Activated naive CD4-positive, alpha-beta T cell treated with anti-CD3 and anti-CD28 coated beads, Interleukin-2, amount 10 ng/mL, durations not matched to agents 7 days and 5 days (primary cell): ENCODE measurements at places on chromosomes 3 and 15.
A peak's percentile ranks its signal among the peaks of the same experiment; 100 is the strongest.

DNA sequence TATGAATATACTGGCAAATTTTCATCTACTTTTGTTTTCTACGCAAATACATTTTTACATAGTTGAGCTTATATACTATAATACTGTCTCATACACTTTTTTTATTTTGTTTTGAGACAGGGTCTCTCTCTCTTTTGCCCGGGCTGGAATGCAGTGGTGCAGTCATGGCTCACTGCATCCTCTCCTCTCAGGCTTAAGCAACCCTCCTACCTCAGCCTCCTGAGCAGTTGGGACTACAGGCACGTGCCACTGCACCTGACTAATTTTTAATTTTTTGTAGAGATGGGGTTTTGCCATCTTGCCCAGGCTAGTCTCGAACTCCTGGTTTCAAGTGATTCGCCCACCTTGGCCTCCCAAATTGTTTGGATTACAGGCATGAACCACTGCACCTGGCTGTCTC, 25.9 kb downstream of the HACL1 start:
- no peaks in the 10 kb centered on the region for H3K27me3 ChIP-seq
- no peak overlapping the region for H3K27ac ChIP-seq
- no peaks in the 10 kb centered on the region for H3K4me1 ChIP-seq
- no peak for DNase-seq
- H3K4me3 ChIP-seq, result no peak overlapping the region

- peak overlapping the region; percentile 99 for H3K4me3 ChIP-seq
- no peaks in the 10 kb centered on the region for H3K27me3 ChIP-seq
- DNase-seq, result peak; percentile 53
- H3K27ac ChIP-seq, result peak overlapping the region; percentile 94
- peaks cover 49% of the 10 kb centered on the region for H3K4me1 ChIP-seq
Measured at GRCh38 chr3:27483117-27484014, 818 bp downstream of the SLC4A7 start.

- H3K36me3 ChIP-seq, result no peaks in the 10 kb centered on the region
- DNase-seq, result no peak
- no peaks in the 10 kb centered on the region for H3K27me3 ChIP-seq
Measured at GRCh38 chr3:137852391-137852830, 88.3 kb downstream of the SOX14 start.

- H3K27me3 ChIP-seq, result peaks cover 54% of the 10 kb centered on the region
- H3K4me3 ChIP-seq, result no peak overlapping the region
- H3K4me1 ChIP-seq, result no peaks in the 10 kb centered on the region
- no peak for DNase-seq
Measured at GRCh38 chr15:68566377-68566954, 12.3 kb upstream of the CORO2B start.

- peaks cover 5% of the 10 kb centered on the region for H3K27me3 ChIP-seq
- no peak overlapping the region for H3K4me3 ChIP-seq
- DNase-seq, result peak; percentile 51
- H3K36me3 ChIP-seq, result peaks cover 24% of the 10 kb centered on the region
Measured at GRCh38 chr3:46301122-46301835, 52.6 kb upstream of the CCR2 start.

GRCh38 chr15:37485056-37485455, 384.7 kb upstream of the MEIS2 start:
- no peaks in the 10 kb centered on the region for H3K4me1 ChIP-seq
- no peaks in the 10 kb centered on the region for H3K27me3 ChIP-seq
- no peak overlapping the region for H3K4me3 ChIP-seq
- DNase-seq, result no peak
- H3K27ac ChIP-seq, result no peak overlapping the region

DNA sequence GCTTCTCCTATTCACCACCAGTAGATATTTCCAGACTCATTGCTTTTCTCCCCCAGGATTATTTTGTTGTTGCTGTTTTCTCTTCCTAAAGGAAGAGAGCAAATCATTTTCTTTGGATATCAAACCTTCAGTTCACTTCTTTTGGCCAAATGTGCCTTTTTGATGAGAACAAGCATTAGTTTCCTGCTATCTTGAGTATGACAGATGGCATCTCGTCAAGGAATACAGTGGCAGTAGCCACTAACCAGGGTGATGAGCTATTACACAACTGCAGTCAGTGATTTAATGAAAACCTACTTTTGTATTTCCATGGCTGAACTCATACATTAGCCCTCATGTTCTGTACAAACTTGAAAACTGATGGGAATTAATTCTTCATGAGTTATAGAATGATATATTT, 354.6 kb downstream of the CADM2 start:
- H3K27me3 ChIP-seq, result no peaks in the 10 kb centered on the region
- no peaks in the 10 kb centered on the region for H3K4me1 ChIP-seq
- H3K36me3 ChIP-seq, result no peaks in the 10 kb centered on the region
- no peak overlapping the region for H3K27ac ChIP-seq

DNA sequence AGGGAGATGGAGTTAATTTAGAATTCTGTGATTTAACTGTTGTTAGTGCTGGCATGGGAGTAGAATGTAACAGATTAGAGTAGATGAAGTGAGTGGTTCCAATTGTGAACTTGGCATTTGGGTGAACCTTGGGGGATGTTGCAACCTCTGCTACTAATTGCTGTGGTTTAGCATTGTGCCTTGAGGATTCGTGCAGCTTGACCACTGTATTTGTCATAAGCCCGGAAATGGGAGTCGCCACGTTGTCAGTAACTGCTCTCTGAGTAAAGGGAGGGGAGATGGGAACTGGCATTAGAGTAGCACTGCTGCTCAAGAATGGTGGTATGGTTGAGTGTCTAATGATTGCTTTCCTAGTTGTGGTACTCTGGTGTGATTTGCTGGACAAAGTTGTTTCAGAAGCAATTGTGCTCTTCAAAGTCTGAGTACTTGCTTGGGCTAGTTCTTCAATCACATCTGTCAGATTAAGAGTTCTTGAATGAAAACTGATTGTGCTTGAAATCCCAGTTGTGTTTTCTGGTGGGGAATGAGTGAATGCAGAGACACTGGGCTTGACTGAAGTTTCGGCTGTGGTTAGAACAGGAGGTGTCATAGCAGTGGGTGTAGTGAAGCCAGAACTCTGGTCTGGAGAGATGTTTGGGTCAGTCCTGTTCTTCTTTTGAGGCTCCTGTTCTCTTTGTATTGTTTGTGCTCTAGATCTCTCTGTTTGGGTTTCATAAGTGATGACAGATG, 15.4 kb downstream of the IGSF10 start:
- H3K36me3 ChIP-seq, result no peaks in the 10 kb centered on the region
- no peaks in the 10 kb centered on the region for H3K4me1 ChIP-seq
- H3K27ac ChIP-seq, result no peak overlapping the region
- H3K4me3 ChIP-seq, result no peak overlapping the region
- DNase-seq, result no peak

GRCh38 chr15:63752075-63752684, 81.6 kb downstream of the HERC1 start:
- H3K27ac ChIP-seq, result no peak overlapping the region
- no peak overlapping the region for H3K4me3 ChIP-seq
- peak; percentile 59 for DNase-seq
- no peaks in the 10 kb centered on the region for H3K27me3 ChIP-seq
- peaks cover 33% of the 10 kb centered on the region for H3K36me3 ChIP-seq
- H3K4me1 ChIP-seq, result no peaks in the 10 kb centered on the region

- DNase-seq, result no peak
- H3K36me3 ChIP-seq, result no peaks in the 10 kb centered on the region
- H3K27ac ChIP-seq, result no peak overlapping the region
- H3K27me3 ChIP-seq, result no peaks in the 10 kb centered on the region
- H3K4me1 ChIP-seq, result no peaks in the 10 kb centered on the region
Measured at GRCh38 chr3:73563896-73564582, 60.7 kb downstream of the PDZRN3 start.

- no peaks in the 10 kb centered on the region for H3K4me1 ChIP-seq
- no peak for DNase-seq
- H3K27ac ChIP-seq, result no peak overlapping the region
Measured at GRCh38 chr3:145900056-145900829, 260.7 kb downstream of the PLOD2 start.

DNA sequence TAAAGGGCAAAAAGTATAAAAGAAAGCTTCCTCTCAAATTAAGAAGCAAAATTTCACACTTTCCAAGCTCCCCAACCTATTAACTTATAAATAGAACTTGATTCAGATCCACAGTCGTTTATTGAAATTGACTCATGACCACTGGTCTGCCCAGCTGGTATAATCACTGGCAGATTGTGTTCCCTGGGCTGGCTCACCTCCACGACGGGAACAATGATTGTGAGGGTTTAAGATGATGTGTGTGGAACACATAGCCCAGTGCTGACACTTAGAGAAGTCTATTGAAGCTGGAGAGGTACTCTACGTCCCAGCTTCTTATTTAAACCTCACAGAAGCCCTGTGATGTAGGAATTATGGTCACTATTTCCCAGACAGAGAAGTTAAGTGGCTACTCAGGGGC, 90.4 kb downstream of the MB21D2 start:
- H3K36me3 ChIP-seq, result peaks cover 11% of the 10 kb centered on the region
- DNase-seq, result no peak

- H3K27me3 ChIP-seq, result no peaks in the 10 kb centered on the region
- peaks cover 13% of the 10 kb centered on the region for H3K4me1 ChIP-seq
- H3K4me3 ChIP-seq, result no peak overlapping the region
- no peak overlapping the region for H3K27ac ChIP-seq
Measured at GRCh38 chr3:4809922-4810321, 169.3 kb upstream of the BHLHE40 start.

- H3K4me1 ChIP-seq, result no peaks in the 10 kb centered on the region
- no peak overlapping the region for H3K4me3 ChIP-seq
- H3K36me3 ChIP-seq, result no peaks in the 10 kb centered on the region
Measured at GRCh38 chr3:133169331-133170068, 131.3 kb downstream of the TMEM108 start.

GRCh38 chr15:65287520-65287855, 805 bp upstream of the PARP16 start:
- no peak for DNase-seq
- peak overlapping the region; percentile 91 for H3K27ac ChIP-seq
- H3K4me1 ChIP-seq, result peaks cover 42% of the 10 kb centered on the region
- peaks cover 8% of the 10 kb centered on the region for H3K36me3 ChIP-seq
- H3K4me3 ChIP-seq, result peak overlapping the region; percentile 86

GRCh38 chr15:25624504-25625177, 185.8 kb upstream of the UBE3A start:
- no peaks in the 10 kb centered on the region for H3K27me3 ChIP-seq
- no peak for DNase-seq
- H3K4me3 ChIP-seq, result no peak overlapping the region
- no peaks in the 10 kb centered on the region for H3K36me3 ChIP-seq
- H3K27ac ChIP-seq, result no peak overlapping the region

GRCh38 chr3:10599444-10599843, 94.1 kb upstream of the ATP2B2 start:
- H3K27ac ChIP-seq, result no peak overlapping the region
- no peak for DNase-seq
- H3K27me3 ChIP-seq, result peaks cover 67% of the 10 kb centered on the region
- peaks cover 31% of the 10 kb centered on the region for H3K4me1 ChIP-seq

GRCh38 chr15:43899928-43900327, 73.1 kb downstream of the WDR76 start:
- H3K27me3 ChIP-seq, result no peaks in the 10 kb centered on the region
- peaks cover 2% of the 10 kb centered on the region for H3K4me1 ChIP-seq
- H3K27ac ChIP-seq, result no peak overlapping the region
- no peak overlapping the region for H3K4me3 ChIP-seq
- DNase-seq, result no peak

- no peaks in the 10 kb centered on the region for H3K36me3 ChIP-seq
- DNase-seq, result no peak
- no peaks in the 10 kb centered on the region for H3K27me3 ChIP-seq
- H3K27ac ChIP-seq, result no peak overlapping the region
- H3K4me3 ChIP-seq, result no peak overlapping the region
Measured at GRCh38 chr15:53461677-53462076, 297.8 kb downstream of the WDR72 start.

DNA sequence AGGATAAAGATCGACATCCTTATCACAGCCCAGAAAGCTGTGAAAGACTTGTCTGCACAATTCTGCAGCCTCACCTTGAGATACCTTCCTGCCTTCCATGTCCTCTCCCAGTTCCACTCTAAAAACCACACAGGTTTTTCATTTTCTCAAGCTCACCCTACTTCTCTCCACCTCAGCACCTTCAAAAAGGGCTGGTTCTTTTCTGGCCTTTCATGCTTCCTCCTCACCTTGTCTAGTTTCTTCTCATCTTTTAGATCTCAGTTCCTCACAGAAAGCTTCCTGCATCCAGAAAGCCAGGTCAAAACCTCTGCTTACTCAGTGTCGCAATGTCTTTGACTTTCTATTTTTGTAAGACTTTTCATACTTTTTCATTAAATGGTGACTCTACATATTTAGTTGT, 140.2 kb upstream of the STT3B start:
- H3K27me3 ChIP-seq, result no peaks in the 10 kb centered on the region
- peaks cover 11% of the 10 kb centered on the region for H3K4me1 ChIP-seq
- no peak overlapping the region for H3K27ac ChIP-seq
- no peak overlapping the region for H3K4me3 ChIP-seq
- DNase-seq, result no peak

DNA sequence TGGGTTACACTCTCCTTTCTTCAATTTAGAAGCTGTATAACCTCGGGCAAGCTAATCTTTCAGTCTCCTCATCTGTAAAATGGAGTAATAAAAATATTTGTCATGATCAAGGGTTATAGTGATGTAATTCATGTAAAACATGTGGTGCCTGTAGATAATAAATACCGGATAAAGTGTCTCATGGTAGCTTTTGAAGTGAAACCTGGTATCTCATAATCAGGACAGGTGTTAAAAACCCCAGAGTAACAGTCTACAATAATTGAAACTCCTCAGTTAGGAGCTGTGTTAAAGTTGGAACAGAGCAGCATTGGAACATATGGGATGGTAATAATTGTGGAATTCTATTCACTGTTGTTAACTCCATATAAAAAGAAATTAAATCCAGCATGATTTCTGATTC, 884 bp upstream of the KNL1 start:
- H3K4me1 ChIP-seq, result peaks cover 41% of the 10 kb centered on the region
- H3K4me3 ChIP-seq, result peak overlapping the region; percentile 94
- DNase-seq, result no peak
- peak overlapping the region; percentile 97 for H3K27ac ChIP-seq
- H3K36me3 ChIP-seq, result peaks cover 9% of the 10 kb centered on the region

DNA sequence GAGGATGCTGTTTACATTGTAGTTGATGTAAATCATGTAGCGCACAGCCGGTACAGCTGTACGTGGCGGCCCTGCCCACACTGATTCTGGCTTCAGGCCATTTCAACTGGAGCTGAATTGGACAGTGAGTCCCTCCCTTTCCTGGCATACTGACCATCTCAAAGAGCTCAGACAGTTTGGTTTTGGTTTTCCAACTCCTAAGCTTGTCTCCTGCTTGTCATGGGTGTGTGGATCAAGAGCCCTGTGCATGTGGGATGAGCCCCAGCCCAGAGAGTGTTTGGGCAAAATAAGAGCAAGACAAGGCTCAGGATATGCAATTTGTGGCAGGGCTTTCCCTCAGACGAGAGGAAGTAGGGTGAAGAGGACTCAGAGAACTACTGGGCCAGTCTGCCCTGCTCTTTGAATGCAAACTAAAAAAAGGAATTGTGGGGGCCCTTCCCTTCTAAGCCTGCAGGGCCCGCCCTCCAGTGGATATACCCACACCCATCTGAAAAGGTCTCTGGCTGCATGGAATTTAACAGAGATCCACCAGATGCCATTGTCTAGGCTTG, 13.3 kb downstream of the ITGA11 start:
- H3K27ac ChIP-seq, result no peak overlapping the region
- no peaks in the 10 kb centered on the region for H3K4me1 ChIP-seq
- peaks cover 17% of the 10 kb centered on the region for H3K27me3 ChIP-seq
- no peak for DNase-seq
